ENCODE measurements at places on chromosomes 6 and 20.

DNA sequence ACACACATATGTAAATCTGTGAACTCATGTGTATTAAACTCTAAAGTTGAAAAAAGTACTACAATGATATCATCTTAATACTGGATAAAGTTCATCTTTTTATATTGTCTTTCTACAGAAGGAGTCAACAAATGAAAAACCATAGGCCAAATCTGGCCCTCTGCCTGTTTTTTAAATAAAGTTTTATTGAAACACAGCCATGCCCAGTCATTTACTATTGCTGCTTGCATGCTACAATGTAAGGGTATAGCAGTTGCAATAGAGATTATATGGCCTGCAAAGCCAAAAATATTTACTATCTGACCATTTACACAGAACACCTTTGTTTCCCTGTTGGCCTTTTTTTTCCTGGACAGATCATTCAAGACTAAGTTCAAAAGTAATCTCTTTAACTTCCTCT, 374.6 kb upstream of the ARID1B start:
- DNase-seq, result no peak

GRCh38 chr20:31913431-31914157, 38.3 kb downstream of the PDRG1 start:
- no peak for DNase-seq

- DNase-seq, result no peak
These were observed 45.4 kb downstream of the AKAP12 start for GRCh38 chr6:151285122-151285521.

DNA sequence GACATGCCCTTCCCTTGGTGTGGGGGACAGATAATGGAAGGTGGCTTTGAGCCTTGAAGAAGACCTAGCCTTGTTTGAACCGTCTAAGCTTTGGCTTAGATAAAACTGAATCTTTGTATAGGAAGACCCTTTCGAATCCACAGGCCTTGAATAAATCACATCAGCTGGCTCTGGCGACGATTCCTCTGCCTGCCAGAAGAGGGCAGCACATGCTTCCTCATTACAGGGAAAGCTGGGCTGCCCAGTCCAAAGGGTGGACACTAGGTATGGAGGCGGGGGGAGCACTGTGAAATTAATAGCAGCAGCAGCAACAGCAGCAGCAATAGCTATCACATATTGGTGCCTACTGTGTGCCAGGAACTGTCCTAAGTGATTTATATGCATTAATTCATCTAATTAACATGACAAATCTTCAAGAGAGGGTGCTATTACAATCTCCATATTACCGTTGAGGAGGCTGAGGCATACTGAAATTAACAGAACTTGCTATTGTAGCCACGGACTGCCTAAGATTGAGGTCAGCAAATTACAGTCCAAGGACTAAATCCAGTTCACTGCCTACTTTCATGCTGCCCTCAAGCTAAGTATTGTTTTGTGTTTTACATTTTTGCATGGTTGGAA, 85.1 kb downstream of the CLIC5 start:
- DNase-seq, result peak; percentile 65

DNA sequence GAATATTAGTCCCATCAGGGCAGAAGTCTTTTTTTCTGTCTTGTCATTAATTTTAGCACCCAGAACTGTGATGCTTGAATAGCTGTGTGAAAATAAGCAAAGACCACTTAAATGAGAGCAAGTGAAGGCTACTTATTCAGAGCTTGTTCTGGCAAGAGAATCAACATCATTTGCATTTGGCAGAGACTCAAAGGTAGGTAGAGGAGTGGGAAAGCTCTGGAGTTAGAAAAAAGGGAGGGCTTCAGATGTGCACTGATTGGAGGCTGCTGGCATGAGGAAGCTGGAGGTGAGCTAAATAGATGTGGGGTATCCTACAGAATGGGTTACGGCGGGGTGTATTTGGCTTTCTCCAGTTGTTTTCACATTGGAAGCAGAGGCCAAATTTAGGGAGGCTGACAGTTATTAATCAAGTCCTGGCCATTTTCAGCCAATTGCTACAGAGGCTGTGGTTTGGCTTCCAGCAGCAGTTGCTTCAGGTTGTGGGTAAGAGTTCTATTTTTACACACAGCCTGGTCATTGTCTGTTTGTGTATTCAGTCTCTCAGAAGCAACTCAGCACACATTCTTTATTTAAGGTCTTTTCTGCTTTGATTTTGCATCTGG, 254.3 kb downstream of the BTBD3 start:
- peak; percentile 68 for DNase-seq

GRCh38 chr6:163705923-163706322, 291.4 kb downstream of the QKI start:
- no peak for DNase-seq

DNA sequence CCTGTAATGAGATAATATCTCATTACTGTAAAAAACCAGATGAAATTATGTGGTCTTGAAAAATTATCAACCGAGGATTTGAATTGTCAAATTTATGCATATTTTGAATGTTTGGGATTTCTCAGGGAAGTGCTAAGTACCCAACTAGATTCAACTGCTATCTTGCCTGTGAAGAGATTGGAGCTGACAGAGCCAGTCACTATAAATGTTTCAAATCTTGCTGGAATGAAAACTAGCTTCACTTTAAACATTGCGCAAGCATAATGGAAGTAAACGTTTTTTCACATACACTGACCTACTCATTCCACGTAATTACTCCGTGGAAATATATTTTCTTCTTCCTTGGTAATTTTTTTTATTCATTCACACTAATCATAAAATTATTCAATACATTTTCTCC, 46.7 kb downstream of the TMEM170B start:
- no peak for DNase-seq

- no peak for DNase-seq
These were observed 71.9 kb downstream of the SMAP1 start for GRCh38 chr6:70739534-70739933.

DNA sequence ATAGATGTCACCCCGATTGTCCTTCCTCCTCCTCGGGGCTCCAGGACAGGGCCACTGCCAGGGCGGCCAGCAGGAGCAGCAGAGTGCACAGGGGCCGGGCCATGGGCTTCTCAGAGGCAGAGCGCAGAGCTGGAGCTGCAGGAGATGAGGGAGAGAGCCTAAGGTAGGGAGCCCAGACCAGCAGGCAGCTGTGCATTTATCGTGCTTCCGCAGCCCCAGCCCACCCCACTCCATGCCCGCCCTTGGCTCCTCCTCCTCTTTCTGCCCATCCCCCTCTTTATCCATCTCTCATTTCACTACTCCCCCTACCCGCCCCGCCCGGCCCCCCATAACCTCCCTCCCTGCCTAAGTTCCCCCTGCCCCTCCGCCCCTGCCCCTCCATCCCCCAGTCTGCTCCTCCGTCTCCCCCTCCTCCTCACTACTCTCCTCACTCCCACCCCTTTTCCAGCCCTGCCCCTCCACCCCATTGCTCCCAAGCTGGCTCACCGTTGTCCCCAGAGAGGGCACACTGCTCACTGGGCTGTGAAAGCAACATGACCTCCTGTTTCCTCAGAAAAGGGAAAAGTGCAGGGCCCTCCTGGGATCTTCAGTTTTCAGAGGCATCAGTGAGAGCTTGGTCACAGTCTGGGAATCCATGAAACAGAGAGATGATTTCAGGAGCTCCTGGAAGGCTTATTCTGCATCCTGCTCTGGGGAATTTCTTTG, 25.5 kb upstream of the CST1 start:
- no peak for DNase-seq

- DNase-seq, result no peak
These were observed 30.0 kb upstream of the PRND start for GRCh38 chr20:4691753-4692152.

GRCh38 chr6:52161689-52162438, 24.3 kb upstream of the IL17A start:
- DNase-seq, result no peak

GRCh38 chr6:14656649-14657048, 539.1 kb downstream of the CD83 start:
- no peak for DNase-seq

DNA sequence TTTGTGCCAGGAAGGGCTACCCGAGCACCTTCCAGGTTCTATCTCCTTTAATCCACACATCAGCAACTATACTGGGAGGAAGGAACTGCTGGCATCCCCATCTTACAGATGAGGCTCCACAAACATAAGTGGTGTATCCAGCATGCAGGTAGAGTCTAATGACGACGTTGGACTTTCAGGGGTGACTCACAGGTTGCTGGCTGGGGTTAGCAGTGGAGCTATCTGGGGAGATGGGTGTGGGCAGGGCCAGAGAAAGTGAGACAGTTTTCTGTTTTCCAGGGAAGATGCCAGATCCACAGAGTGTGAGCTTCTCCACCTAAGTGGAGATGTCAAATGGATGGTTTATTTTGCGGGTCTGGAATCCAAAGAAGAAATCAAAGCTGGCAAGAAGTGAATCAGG, 31.8 kb downstream of the CDH22 start:
- DNase-seq, result no peak

DNA sequence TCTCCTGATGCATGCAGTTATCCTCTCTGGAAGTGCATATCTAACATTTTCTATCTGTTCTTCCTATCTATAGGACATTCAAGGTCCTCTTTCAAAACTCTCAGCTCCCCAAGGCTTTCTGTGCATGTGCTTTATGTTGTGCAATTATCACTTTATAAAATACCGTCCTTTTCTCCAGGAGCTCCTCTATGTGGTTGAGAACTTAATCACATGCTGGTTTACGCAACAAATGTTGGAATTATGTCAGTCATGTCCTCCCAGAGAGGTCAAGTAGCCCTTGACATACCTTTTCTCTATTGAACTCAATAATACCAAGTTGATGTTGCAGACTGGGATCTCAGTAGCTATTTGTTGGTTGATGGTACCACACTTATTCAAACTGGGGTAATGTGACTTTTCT, 388.4 kb downstream of the BTBD3 start:
- DNase-seq, result no peak

- no peak for DNase-seq
These were observed 123.8 kb upstream of the NAA20 start for GRCh38 chr20:19893356-19893755.

DNA sequence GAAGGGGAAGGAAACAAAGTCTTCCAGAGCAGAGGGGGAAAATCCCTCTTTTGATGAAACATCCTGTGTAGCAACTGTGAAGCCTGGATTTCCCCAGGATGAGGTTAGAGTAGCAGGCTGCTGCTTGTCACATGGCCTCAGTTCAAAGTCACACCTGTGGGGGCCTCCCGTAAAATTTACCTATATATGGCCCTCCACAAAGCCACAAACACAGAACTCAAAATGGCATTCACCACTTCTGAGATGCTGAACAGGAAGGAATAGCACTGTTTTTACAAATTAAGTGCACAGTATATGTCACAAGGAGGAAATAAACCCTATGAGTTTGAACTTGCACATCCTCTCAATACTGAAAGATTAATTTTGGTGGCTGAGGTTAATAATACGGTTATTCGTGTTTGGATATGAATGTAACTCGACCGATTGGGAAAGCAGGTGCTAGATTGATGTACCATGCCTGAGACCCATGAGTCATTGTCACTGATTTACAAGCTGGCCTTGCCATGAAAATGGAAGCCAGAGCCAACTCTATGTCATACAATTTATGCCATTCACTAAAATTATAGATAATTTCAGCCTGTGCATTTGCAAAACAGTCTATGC, 70.6 kb downstream of the SGK1 start:
- no peak for DNase-seq

GRCh38 chr6:143516690-143517446, 5.3 kb upstream of the FUCA2 start:
- no peak for DNase-seq

DNA sequence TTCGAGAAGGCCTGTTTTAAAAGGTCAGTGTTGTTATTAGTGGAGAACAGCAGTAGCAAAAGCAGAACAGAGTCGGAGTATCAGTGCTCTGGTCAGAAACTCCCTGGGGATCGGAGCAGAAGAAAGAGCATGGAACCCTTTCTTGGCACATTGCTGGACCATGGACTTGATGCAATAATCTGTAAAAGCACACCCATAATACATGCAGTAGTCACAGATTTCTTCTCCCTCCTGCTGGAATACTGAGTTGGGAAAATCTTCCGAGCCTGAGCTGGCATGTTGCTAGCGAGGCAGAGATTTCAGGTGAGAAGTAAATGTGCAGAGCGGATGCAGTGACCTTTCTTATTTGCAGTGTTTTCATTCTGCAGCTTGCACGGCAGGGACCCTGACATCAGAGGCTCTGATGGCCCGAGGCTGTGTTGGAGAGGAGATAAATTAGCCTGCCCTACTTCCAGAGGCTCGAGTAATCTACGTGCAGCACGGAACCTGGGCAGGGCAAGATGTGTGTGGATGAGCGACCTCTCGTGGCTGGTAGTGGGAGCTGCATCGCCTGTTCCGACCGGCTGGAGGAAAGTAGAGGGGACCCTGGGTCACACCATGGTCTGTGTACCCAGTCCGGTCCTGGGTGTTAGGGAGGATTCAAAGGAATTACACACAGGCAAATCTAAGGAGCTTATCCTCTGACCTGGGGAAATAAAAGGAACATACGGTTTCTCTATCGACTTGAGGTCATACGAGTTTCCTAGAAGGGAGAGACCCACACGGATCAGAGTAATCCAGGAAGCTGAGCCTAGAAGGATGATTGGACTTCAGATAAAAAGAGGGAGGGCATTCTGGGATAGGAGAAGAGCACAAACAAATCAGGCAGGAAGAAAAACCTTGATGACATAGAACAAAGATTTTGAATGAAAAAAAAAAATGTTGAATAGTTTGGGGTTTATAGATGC, 137.0 kb upstream of the STMND1 start:
- DNase-seq, result peak; percentile 50

- no peak for DNase-seq
These were observed 47.0 kb downstream of the GCLC start for GRCh38 chr6:53497905-53498304.

DNA sequence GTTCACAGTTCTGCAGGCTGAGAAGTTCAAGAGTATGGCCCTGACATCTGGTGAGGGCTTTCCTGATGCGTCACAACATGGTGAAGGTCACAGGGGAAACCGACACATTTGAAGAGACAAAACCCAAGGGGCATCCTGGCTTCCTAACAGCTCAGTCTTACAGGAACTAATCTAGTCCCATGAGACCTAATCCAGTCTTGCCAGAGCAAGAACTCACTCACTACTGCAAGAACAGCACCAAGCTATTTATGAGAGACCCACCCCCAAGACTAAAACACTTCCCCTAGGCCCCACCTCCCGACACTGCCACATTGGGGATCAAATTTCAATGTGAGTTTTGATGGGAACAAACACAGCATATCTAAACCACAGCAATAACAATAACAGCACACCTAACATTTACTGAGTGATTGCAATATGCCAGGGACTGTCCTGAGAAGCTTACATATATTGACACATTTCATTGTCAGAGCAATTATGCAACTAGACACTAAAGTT, 46.6 kb downstream of the TPBG start:
- DNase-seq, result no peak

Data from NCI-H774 (cell line).